ENCODE measurements at places on chromosomes 16 and 17. TPM values are rescaled to one million over a fixed set of nuclear protein-coding genes. Genes with fewer than 3 reads are reported as not detected.

Gene PRSS8
- not detected for total RNA-seq

Gene C1QL1
- 0.94 TPM for total RNA-seq

Gene YWHAE
- 328 TPM for total RNA-seq

Gene PRAC2
- total RNA-seq = not detected

Gene KRT31
- total RNA-seq = not detected

Gene HYDIN
- 1.2 TPM for total RNA-seq

GRCh38 chr17:32998887-32999228, 7.2 kb downstream of the SPACA3 start:
- no peak for DNase-seq

GRCh38 chr16:81790277-81790676, 11.2 kb downstream of the PLCG2 start:
- DNase-seq = no peak

DNA sequence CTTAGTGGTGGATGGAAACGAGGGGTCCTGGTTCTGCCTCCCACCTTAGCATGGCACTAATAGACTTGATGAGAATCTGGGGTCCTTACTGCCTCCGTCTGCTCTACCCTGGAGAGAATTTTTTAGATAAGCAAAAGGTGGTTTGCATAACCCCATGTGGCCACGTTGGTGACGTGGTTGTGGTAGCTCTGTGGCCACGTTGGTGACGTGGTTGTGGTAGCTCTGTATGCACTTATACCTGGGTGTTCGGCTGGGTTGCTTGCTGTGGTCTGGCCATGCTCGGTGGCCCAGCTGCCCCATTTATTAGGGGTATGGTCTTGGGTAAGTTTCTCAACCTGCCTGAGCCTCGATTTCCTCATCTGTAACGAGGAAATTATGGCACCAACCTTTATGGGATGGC, 13.0 kb downstream of the SPIRE2 start:
- DNase-seq = peak; percentile 62

- DNase-seq = no peak
Observed at GRCh38 chr16:86215233-86215978, 294.9 kb upstream of the FOXF1 start.

DNA sequence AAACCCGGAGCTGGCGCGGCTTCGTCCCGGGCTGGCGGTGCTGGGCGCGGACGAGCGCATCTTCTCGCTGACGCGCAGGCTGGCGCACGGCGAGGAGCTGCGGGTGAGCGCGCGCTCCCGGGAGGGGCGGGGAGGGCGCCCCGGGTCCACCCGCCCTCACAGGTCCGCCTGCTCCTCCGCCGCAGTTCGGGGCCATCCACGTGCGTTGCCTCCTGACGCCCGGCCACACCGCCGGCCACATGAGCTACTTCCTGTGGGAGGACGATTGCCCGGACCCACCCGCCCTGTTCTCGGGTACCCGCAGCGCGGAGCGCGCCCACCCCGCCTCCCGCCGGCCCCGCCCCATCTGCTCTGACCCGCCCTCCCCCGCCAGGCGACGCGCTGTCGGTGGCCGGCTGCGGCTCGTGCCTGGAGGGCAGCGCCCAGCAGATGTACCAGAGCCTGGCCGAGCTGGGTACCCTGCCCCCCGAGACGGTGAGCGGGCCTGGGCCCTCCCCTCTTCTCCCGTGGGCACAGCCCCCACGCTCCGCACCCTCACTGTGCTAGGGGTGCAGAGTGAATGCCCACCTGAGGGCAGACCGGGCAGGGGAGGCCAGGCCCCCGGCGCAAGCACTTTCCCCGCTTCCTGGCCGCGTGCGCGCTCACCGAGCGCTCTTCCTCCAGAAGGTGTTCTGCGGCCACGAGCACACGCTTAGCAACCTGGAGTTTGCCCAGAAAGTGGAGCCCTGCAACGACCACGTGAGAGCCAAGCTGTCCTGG, 1.4 kb downstream of the HAGHL start:
- DNase-seq = peak; percentile 65

- DNase-seq = no peak
Observed at GRCh38 chr16:88622866-88623265, 15.5 kb upstream of the IL17C start.

DNA sequence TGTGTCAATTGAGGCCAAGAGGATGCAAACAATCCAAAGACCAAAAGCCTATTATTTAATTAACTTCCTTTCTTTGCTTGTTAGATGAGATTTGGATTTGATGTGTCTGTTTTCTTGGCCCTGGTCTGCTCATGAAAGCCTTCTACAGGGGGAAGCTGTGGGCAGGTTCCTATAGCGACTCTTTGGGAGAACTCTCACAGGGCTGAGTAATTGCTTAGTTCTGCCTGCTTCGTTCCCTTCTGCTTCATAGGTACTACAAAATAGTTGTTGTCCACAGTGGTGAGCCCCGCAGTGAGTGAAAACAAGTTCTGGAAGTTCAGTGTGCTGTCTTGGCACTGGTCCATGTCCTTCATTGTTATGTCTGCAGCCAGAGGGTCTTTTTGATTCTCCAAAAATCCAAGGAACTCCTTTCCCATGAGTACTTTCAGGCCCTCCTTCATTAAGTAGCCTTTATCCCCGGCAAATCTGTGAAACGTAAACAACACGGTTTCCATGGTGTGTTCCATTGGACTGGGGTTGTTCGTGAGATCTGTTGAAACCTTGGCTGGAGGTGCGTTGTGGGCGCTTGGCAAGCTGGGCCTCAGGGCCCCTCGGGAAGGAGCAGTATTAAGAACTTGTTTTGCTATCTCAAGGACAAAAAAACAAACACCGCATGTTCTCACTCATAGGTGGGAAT, 30.0 kb upstream of the ANKRD40CL start:
- no peak for DNase-seq

DNA sequence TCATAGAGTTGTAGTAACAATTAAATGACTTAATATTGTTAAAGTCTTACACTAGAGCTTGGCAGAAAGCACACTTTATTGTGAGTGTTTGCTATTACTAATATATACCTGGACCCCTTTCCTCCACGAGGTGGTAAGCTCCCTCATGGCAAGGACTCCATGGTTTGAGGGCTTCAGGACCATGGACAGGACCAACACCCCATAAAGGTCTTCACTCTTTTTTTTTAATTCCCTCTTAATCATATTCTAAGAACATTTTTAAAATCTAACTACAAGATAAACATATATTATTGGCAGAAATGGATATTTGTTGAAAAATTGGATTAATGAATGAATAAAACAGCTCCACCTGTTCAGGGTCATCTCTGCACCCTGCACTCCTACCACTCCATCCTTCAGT, 154.5 kb downstream of the CBLN1 start:
- DNase-seq = no peak

GRCh38 chr16:50121278-50121677, 31.8 kb upstream of the TENT4B start:
- peak; percentile 43 for DNase-seq

DNA sequence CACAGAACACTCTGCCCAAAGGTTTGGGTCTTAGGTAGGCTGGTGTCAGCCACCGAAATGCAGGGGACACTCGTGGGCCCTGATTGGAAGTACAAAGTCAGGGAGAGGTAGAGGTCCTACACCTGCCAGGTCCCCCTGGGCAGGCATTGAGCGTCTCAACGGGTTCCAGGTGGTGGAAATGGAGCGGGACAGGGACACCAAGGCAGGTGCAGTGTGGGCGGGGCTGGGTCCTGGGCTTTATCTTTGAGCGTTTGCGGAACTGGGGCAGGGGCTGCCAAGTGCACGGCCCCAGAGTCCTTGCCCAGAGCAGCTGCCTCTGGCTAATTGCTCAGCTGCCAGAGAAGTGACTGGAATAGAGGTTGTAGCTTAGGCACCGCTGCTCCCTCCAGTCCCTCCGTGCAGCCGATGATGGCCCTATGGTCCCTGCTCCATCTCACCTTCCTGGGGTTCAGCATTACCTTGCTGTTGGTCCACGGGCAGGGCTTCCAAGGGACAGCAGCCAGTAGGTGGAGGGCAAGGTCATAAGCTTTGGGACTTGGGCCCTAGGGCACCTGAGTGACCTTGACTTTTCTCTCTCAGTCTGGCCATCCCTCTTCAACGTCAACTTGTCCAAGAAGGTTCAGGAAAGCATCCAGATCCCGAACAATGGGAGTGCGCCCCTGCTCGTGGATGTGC, at the start of gene ZACN:
TSS of gene ZACN (plus strand) at position 323 of the 675 bp plus-strand sequence. CDS start at position 406, 83 bp downstream.
- DNase-seq = no peak

GRCh38 chr17:75404731-75405364, 630 bp downstream of the GRB2 start:
- peak; percentile 65 for DNase-seq

Measured in activated T-cell treated with anti-CD3 and anti-CD28 coated beads, Interleukin-2, amount 50 U/mL, for 72 hours (primary cell).